Activated naive CD4-positive, alpha-beta T cell treated with anti-CD3 and anti-CD28 coated beads, Interleukin-2, amount 10 ng/mL, durations not matched to agents 5 hours and 36 hours (primary cell): ENCODE measurements at places on chromosomes 5 and 9. TPM values are rescaled to one million over a fixed set of nuclear protein-coding genes. Genes with fewer than 3 reads are reported as not detected.

The PCDHB16 gene
- not detected for total RNA-seq

The ANKRD18B gene
- total RNA-seq, result 0.34 TPM

The PCDHB9 gene
- not detected for total RNA-seq

The CDC20B gene
- total RNA-seq, result not detected

The SLC6A19 gene
- total RNA-seq, result not detected

The PCDHGA6 gene
- total RNA-seq, result 0.12 TPM

The EPB41L4B gene
- not detected for total RNA-seq

The SLCO4C1 gene
- 0.43 TPM for total RNA-seq

The OR1B1 gene
- not detected for total RNA-seq

The TCF7 gene
- 310 TPM for total RNA-seq

The CNTFR gene
- not detected for total RNA-seq

The MSX2 gene
- total RNA-seq, result not detected

The FBP1 gene
- total RNA-seq, result 1.3 TPM

The BTNL9 gene
- total RNA-seq, result not detected

The MUSK gene
- total RNA-seq, result not detected

The IFNA14 gene
- not detected for total RNA-seq

The CCDC171 gene
- total RNA-seq, result 0.91 TPM

The OR1K1 gene
- total RNA-seq, result not detected

The EGFL7 gene
- total RNA-seq, result 0.41 TPM

The LCN15 gene
- not detected for total RNA-seq

The CXXC5 gene
- 1.9 TPM for total RNA-seq

The RNF180 gene
- not detected for total RNA-seq

The GABRA1 gene
- not detected for total RNA-seq

The CMYA5 gene
- 0.19 TPM for total RNA-seq

The CYLC2 gene
- total RNA-seq, result not detected

The NRG2 gene
- not detected for total RNA-seq

The MIER3 gene
- 19.3 TPM for total RNA-seq

The MCC gene
- total RNA-seq, result 1.7 TPM

The ANKRD34B gene
- not detected for total RNA-seq

The CARTPT gene
- not detected for total RNA-seq

The SLC6A18 gene
- total RNA-seq, result 0.10 TPM

The GRM6 gene
- total RNA-seq, result not detected

The C7 gene
- total RNA-seq, result not detected

The PCDHB8 gene
- not detected for total RNA-seq

The MVB12B gene
- total RNA-seq, result 1.5 TPM

The CAMK2A gene
- not detected for total RNA-seq

The FOXD4L3 gene
- not detected for total RNA-seq

The SWI5 gene
- total RNA-seq, result 10.9 TPM

The NMUR2 gene
- total RNA-seq, result not detected

The EGFLAM gene
- total RNA-seq, result not detected

The SHROOM1 gene
- total RNA-seq, result 2.2 TPM
